ENCODE measurements at places on chromosomes 3 and 15. TPM values are rescaled to one million over a fixed set of nuclear protein-coding genes. Genes with fewer than 3 reads are reported as not detected.

The DPH3 gene
- 14.4 TPM for total RNA-seq

The CNTN3 gene
- total RNA-seq, result 0.17 TPM

The ZSCAN29 gene
- 15.9 TPM for total RNA-seq

The ACKR2 gene
- 0.26 TPM for total RNA-seq

The OSBPL10 gene
- total RNA-seq, result 5.0 TPM

The CLDN16 gene
- not detected for total RNA-seq

The FEZF2 gene
- not detected for total RNA-seq

The ZDHHC3 gene
- total RNA-seq, result 55.5 TPM

The SLC9C1 gene
- total RNA-seq, result not detected

The MST1R gene
- total RNA-seq, result 0.86 TPM

The TMEM41A gene
- total RNA-seq, result 5.5 TPM

The IGDCC3 gene
- not detected for total RNA-seq

The GOLGA6B gene
- total RNA-seq, result under 0.01 TPM

The GALNT15 gene
- total RNA-seq, result 16.0 TPM

The LARP6 gene
- 93.6 TPM for total RNA-seq

The WDR93 gene
- 0.16 TPM for total RNA-seq

The CNTN4 gene
- total RNA-seq, result not detected

The PARP9 gene
- total RNA-seq, result 26.5 TPM

The CELSR3 gene
- total RNA-seq, result 1.1 TPM

The FOXL2NB gene
- not detected for total RNA-seq

The SPTSSB gene
- total RNA-seq, result under 0.01 TPM

The OCA2 gene
- not detected for total RNA-seq

The ZKSCAN7 gene
- 6.2 TPM for total RNA-seq

The IQCF5 gene
- total RNA-seq, result not detected

The CXCR6 gene
- not detected for total RNA-seq

The EIF3J gene
- total RNA-seq, result 13.3 TPM

The PPIP5K1 gene
- total RNA-seq, result 21.8 TPM

The SCN11A gene
- not detected for total RNA-seq

The UQCRC1 gene
- 294 TPM for total RNA-seq

The RASGRP1 gene
- not detected for total RNA-seq

The ECE2 gene
- total RNA-seq, result not detected

The CGNL1 gene
- 0.16 TPM for total RNA-seq

The RLBP1 gene
- total RNA-seq, result not detected

The REC114 gene
- total RNA-seq, result not detected

The SLC30A4 gene
- 7.3 TPM for total RNA-seq

The PLSCR2 gene
- 0.32 TPM for total RNA-seq

The CYP8B1 gene
- not detected for total RNA-seq

The ANKRD63 gene
- total RNA-seq, result not detected

The XCR1 gene
- total RNA-seq, result not detected

The CDHR4 gene
- total RNA-seq, result 0.43 TPM

The GOLGA8N gene
- 4.3 TPM for total RNA-seq

The ZCWPW2 gene
- total RNA-seq, result 1.1 TPM

The ETV5 gene
- 5.4 TPM for total RNA-seq

The LRRN1 gene
- total RNA-seq, result not detected

The ARF4 gene
- 147 TPM for total RNA-seq

The MCTP2 gene
- total RNA-seq, result 4.1 TPM

The SEMA3F gene
- total RNA-seq, result 2.1 TPM

The ACAN gene
- 0.09 TPM for total RNA-seq

The CFAP91 gene
- total RNA-seq, result 0.47 TPM

The IMPG2 gene
- 0.86 TPM for total RNA-seq

The PPCDC gene
- total RNA-seq, result 5.0 TPM
